Spleen (tissue), 13 donors: ENCODE measurements at places on chromosomes 12 and 14.

GRCh38 chr12:52461693-52462092 lies 9.7 kb upstream of the KRT6B start:
- no peak for DNase-seq

DNA sequence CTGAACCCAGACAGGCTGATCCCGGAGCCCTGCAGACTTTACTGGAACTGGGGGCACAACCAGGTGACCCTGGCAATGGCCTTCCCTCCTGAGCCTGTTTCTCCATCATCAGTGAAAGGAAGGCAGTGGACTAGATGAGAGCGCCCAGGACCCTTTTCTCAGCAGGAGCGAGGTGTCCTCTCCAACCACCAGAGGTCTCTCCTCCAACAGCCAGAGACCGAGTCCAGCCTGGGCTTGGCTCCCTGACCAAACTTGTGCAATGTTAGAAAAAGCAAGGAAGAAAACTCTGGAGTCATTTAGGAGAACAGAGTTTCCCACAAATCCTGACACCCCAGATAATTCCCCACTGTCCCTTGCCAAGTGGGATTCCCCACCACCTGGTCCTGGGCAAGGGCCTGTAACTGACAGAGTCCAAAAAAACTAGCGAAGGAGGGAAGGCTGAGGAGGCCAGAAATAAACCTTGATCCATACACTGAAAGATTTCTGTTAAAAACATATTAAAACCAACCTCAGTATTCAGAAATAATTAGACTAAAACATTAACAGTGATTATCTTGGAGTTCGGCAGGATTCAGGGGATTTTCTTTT lies 9.0 kb downstream of the RPS6KL1 start:
- DNase-seq, result no peak

GRCh38 chr12:3836641-3837040 lies 36.6 kb downstream of the PARP11 start:
- no peak for DNase-seq

DNA sequence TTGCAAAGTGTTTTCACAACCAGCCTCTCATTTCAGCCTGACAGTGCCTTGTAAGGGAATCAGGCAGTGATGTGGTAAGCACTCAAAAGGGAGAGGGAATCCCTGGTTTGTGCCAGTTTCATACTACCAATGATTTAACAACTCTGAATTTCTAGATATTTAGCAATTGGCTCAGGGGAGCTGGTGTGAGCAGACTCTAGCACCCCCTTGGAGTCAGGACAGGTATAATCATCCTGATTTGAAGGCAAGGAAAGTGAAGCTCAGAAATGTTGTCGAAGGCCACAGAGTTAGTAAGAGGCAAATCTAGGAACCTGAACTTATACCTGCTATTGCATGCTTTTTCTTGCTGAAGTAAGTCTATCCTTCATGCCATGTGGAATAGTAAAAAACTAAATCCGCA lies 63.1 kb upstream of the DACT1 start:
- DNase-seq, result no peak

DNA sequence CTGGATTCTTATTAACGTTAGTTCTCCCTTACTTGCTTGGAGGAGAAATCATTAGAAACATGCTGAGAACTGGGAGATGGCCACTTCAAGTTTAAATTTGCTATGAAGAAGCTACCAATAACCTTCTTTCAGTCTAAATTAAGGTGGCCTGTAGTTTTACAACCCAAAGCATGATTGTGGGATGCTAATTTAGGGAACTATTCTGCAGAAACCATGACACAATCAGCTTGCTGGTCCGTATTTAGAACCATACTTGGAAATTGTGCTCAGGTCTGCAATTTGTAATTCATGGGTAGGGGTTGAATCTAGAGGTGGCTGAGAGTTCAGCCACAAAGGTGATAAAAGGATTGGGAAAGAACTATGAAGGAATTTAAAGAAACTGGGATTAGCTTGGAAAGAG lies 405.7 kb downstream of the RAD51B start:
- no peak for DNase-seq

DNA sequence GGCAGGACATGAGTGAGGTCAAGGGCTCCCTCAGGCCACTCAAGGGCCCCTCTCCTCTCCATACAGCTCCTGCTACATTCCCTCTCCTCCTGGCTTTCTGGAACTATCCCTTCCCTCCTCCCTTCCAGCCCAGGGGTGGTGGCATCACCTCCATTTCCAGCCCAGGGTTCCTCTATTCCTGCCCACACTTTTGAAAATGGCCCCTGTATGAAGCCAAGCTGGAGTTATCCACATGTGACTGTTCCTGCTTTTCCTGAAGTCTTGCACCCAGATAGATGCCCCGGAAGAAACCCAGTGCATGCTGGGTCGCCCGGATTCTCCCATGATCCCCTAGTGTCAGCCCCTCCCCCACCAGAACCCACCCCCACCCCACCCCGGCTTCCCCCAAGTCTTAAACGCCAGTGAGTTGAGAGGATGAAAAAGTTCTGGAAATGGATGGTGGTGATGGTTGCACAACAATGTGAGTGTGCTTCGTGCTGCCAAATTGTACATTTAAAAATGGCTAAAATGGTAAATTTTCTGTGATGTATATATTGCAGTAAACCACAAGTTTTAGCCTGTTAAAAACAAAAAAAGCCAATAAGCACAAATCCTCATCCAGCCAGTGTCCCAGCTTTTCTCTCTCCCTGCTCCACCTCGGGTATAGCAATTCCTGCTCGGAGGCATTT lies 136.9 kb downstream of the SCARB1 start:
- no peak for DNase-seq

- no peak for DNase-seq
Observed at GRCh38 chr14:75675265-75675960, 14.4 kb downstream of the TTLL5 start.

GRCh38 chr14:61266891-61267740 lies 14.0 kb downstream of the TMEM30B start:
- no peak for DNase-seq

DNA sequence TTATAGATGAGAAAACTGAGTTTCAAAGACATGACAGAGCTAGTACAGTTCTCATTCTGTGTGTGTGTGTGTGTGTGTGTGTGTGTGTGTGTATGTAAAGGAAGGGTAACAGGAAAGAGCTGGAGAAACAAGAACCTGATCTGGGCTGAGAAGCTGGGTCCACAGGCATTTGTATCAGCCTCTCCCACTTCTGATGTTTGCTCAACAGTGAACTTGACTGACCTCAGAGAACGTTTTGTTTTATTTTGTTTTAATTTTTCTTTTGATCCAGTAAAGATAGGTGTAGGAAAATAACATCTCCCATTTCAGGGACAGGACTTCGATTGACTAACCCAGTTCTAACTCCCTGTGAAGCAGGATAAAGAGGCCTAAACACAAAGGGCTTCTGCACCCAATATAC lies 85.4 kb downstream of the STXBP6 start:
- DNase-seq, result no peak

DNA sequence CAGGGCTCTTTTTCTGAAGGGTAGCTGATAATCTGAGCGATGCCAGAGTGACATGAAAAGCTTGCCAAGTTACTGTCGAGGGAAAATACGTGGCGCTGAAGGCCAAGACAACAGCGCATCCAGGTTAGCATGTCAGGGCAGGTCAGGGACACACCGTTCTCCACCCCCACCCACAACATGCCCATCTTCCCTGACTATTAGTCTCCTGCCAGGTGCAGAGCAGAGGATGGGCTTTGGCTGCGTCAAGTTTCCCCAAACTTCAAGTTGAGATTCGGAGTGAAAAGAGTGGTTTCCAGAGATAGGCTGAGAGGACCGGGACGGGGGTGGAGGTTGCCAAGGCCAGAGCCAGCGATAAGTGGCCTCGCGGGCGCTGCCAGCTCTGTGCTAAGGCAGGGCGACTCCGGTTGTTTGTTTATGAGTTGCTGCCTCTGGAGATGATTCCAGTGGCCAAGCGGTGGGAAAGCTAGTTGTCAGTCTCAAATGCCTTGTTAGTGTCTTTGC lies 1.7 kb downstream of the TRHDE start:
- DNase-seq, result peak; percentile 47

DNA sequence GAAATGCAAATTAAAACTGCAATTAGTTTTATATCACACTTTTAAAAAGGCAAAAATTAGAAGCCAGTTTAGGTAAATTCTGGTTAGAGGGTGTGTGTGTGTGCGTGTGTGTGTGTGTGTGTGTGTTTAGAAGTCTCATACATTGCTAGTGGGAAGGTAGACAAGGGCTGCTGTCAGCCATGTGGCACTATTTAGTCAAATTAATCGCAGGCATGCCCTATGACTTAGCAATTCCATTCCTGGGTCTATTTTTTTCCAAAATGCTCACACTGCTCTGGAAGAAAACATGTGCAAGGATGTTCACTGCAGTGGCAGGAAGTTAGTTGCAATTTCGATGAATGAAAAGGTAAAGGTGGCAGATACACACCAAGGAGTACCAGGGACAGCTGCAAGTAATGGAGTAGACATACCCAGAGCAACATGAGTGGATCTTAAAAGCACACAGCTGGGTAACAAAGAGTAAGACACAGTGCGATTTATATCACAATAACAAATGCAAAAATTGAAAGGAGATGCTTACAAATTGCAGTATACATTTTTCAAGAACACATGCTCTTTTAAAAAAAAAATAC lies 11.6 kb downstream of the CAPZA3 start:
- DNase-seq, result no peak

DNA sequence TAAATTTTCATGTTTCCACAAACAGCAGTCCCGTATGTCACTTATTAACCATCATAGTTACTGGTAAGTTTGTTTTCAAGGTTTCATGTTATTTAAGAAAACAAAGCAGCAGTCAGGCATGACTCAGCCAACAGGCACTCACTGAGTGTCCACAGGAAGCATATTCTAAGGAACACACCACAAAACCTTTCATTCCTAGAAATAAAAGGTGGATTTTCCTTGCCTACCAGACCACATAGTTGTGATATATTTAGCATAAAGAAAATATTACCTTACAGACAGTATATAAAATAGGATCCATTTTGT lies 143.3 kb upstream of the AVPR1A start:
- no peak for DNase-seq

GRCh38 chr12:1429980-1430379 lies 164.4 kb downstream of the FBXL14 start:
- DNase-seq, result no peak

DNA sequence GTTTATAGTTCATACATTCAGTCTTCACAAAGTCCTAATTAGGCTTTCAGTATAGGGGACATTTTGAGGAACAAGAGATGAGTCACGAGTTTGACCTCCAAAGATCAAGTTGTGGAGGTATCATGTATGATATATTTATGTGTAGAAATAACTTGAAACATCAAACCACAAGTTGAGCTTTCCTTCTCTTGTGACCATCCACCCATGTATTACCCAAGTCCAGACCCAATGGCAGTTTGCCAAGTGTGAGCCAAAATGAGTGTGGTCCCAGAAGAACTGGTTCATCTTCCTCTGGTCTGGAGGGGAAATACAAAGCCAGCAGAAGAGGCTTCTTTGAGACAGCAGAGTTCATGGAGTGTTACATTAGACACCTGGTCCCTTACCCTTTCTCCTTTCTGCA lies 104.9 kb downstream of the ATP23 start:
- DNase-seq, result no peak

- DNase-seq, result no peak
Observed at GRCh38 chr12:65495233-65495632, 216.8 kb downstream of the MSRB3 start.

DNA sequence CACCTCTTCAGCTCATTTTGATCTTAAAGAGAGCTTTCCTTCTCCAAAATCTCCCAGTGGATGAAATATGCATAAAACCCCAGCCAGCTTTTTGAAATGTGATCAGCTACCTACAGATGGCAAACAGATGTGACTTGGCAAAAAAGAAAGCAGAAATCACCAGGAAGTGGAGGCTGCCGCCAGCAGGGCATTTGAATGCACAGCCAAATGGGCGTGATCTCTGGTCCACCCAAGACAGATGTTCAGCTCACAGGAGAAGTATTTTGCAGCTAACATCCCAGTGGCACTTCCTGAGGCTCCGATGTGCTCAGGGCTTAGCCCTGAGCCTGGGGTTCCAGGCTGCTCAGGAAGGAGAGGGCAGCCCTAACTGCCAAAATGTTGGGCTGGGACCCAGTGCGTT lies 78.3 kb downstream of the LGMN start:
- DNase-seq, result no peak

- DNase-seq, result no peak
Observed at GRCh38 chr14:95011445-95012006, 145.8 kb downstream of the DICER1 start.

- DNase-seq, result peak; percentile 92
Observed at GRCh38 chr14:103628221-103628683, 759 bp upstream of the KLC1 start.

DNA sequence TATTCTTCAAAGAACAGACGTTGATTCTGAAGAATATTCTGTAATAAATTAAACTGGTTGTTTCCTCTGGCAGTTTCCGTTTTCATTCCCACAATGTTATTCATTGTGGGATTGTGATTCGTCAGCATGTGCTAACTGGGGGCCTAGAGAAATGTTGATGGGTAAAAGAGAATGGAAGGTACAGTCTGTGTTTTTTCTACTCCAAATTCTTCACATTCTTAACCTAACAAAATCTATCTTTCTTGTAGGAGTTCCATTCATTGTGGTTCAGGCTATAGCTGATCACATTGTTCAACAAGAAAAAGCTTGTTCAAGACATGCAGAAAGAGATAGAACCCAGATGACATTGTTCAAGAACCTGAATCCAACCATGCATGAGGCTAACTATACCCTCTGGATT lies 5.9 kb downstream of the CD163 start:
- DNase-seq, result no peak

GRCh38 chr12:15562263-15562662 lies 226.9 kb downstream of the EPS8 start:
- no peak for DNase-seq

- no peak for DNase-seq
Observed at GRCh38 chr12:116093915-116094314, 183.6 kb downstream of the MED13L start.

GRCh38 chr14:91089958-91090535 lies 23.8 kb upstream of the DGLUCY start:
- DNase-seq, result no peak

DNA sequence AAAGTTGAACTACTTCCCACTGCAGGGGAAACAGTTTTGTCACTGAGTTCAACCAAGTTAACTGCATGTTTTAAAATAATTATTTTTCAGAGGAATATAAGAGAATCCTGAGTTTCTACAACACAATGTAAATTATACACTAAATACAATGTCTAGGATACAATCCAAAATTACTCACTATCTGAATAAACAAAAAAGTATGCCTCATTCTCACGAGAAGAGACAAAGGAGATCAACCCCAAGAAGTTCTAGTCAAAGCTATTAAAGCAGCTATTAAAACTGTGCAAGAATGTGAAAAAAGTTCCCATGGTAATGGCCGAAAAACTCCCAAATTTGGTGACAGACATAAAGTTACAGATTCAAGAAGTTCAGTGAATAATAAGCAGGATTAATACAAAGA lies 8.8 kb upstream of the KCNK13 start:
- no peak for DNase-seq

GRCh38 chr12:3200032-3200617 lies 122.9 kb downstream of the TSPAN9 start:
- DNase-seq, result no peak

GRCh38 chr12:76246611-76247010 lies 101.6 kb downstream of the BBS10 start:
- no peak for DNase-seq

GRCh38 chr12:84507956-84508850 lies 404.4 kb downstream of the SLC6A15 start:
- no peak for DNase-seq
